Right cardiac atrium (tissue), 5 donors: ENCODE measurements at places on chromosomes 16 and 17.

GRCh38 chr17:63249256-63250004 is 196.7 kb downstream of the CYB561 start:
- DNase-seq, result no peak

- DNase-seq, result no peak
Measured at GRCh38 chr16:74169687-74170376, 126.8 kb upstream of the PSMD7 start.

DNA sequence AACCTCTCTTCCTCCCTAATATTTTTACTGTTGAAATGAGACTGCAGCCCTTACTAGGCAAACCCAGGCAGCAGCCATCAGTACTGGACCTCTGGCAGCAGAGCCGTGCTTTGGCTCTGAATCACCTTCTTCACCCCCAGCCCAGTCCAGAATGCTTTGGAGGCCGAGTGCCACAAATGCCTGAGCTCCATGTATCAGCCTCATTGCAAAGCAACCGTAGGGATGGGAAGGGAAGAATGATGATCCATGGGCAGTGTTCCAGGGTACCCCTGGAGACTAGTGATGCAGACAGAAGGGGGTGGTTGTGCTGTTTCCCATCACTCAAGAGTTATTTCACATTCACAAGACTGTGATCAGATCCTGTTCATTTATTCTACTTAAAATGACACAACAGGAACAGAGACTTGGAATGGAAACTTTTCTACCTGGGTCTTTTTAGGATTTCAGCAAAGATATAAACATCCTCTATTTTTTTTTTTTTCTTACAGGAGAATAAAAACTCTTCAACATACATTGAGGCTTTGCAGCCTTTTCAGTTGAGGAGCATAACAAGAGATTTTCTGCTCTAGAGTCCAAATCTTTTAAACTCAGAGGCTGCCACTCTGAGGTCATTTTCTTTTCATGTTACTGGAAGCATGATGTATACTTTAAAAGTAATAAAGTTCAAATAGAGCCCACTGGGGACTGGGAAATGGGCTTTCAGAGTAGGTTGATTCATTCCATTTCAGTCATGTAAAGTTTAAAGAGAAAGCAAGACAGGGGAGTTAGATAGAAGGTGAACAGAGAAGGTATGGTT is 138.3 kb downstream of the KCNJ2 start:
- DNase-seq, result peak; percentile 27

DNA sequence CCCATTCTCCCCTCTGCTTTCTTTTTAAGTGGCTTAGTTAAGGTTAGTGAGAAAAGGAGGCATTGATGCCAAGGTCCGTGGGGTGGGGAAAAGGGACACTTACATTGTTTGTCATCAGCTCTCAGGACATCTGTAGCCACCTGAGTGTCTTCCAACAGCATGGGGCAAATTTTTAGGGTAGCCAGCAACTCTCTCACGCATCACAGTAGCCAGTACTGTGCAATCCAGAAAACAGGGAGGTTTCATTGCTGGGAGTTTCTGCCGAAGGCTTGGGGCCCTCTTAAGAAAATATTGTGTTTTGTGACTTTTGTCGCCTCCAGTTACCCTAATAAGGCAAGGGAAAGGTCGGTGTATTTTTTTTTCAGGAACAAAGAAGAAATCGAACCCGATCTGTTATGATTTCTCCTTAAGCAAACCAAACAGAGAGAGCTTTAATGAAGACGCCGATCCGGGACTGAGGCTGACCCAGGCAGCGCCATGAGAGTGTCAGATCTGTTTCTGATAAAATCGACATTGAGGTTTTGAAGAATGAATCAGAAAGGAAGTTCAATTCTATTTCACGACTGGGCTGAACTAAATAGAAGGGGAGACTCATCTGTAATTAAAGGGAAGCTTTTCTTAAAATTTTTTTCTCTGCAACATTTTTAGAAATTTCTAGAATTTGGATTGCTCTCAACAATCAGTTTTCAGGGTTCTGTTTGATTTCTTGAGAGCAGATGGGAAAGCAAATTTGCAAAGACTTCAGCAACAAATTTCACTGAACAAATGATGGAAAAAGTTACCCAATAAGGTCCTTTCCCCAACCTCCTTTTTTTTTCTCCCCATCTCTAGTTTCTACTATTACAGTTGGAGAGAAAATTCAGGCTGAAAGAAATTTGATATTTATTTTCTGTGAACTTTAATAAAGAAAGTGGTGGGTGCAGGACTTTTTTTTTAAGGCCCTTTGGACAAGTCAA is 144.7 kb upstream of the IRX3 start:
- DNase-seq, result no peak

GRCh38 chr16:84109598-84110335 is 7.0 kb downstream of the MBTPS1 start:
- no peak for DNase-seq

DNA sequence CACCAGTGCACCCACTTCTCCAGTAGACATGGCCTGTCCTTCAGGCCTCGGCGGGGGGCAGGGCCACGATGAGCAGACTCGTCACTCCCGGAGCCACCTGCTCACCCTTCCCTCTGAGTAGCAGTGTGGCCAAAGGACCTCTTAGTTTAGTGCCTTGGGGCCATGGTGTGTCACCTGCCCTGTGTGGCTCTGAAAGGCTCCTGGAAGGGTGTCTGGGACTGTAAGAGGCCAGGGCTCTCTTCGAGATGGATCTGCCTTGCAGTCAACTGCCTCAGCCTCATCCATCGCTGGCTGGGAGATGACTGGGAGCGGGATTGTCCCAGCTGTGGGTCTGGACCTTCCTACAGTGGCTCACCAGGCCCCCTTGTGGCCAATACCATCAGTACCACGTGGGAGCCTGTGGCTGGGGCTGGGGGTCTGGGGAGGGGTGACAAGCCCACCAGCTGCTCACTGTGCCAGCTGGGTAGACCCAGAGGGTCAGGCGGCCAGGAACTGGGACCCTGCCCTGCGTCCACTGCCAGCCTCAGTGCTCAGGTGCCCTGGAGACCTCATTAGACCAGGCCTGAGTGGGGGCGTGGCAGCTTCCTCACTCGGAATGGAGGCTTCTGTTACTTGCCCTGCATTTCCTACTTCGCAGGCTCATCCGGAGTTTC is 133.4 kb downstream of the OR1D5 start:
- no peak for DNase-seq

- DNase-seq, result no peak
Measured at GRCh38 chr16:2494616-2495015, 19.1 kb upstream of the ATP6V0C start.

- peak; percentile 83 for DNase-seq
Measured at GRCh38 chr16:87201052-87201451, 116.1 kb downstream of the C16orf95 start.

DNA sequence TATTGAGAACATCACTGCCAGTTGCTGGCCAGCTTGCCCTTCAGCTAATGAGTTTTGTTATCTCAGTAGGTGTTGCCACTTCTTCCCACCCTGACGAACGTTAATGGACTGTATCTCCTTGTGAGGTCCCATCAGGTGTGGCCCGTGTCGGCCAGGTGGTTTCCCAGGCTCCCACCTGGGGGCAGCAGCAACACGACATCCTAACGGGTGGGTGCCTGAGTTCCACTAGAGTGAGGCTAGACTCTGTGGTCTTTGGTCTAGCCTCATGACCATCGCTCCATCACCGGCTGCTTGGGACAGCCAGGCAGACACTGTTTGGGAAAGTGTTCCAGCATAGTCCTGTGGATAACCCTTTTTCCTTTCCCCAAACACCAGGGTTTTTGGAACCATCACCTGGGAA is 45.6 kb upstream of the LCMT1 start:
- DNase-seq, result no peak

GRCh38 chr16:48361540-48362144 is 23.6 kb downstream of the SIAH1 start:
- DNase-seq, result no peak

DNA sequence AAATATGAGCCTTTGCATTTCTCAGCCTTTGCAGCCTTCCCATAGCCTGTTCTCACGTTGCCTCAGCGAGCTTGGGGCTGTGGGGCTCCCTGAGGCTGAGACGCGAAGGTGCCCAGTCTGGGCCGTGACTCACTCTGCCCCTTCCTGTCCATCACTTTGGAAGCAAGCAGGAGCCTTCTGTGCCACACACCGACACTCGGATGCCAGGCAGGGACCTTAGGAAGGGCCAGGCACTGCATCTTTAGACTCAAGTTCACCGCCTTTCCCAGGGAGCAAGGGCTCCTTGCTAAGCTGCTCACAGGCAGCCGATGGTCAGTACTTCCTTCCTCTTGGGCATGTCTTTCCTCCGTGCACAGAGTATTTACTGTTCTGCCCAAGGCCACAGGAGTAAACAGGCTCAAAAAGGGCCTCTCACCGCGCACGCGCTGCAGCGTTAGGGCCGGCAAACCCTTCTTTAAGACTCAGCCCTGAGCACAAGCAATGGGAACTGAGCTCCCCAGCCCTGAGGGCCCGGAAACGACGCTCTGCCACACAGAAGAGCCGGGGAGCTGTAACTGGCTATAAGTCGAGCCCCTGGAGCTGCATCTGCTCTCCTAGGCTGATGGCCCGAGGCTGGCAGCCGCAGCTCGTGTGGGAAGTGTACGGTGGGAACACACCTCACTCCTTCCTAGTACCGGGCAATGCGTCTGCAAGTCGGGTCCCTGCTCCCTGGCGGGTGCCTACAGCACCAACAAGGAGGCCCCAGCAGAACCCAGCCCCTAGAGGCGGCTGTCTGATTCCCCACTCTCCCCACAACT is 7.2 kb downstream of the TIMM22 start:
- DNase-seq, result no peak

GRCh38 chr16:51579652-51580360 is 428.7 kb upstream of the SALL1 start:
- DNase-seq, result no peak

- DNase-seq, result no peak
Measured at GRCh38 chr17:64005734-64006167, 7.6 kb downstream of the PRR29 start.

GRCh38 chr17:50687200-50688066 is 20.3 kb downstream of the ANKRD40 start:
- DNase-seq, result no peak

DNA sequence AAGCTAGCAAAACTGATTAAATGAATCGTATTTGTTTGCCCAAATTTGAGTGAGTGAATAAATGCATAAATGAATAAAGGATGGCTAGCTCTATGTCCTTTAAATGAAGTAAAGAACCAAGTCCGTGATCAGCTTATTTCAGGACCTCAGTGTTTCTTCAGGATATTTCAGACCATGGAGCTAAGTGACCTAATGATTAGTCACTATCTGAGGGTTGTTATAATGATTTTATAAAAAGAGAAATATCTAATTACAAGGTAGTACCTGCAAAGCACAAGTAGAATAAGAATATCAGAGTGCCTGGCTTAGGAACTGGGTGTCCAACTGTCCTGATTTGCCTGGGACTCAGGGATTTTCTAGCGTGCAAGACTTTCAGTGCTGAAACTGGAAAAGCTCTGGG is 12.5 kb downstream of the KCNJ2 start:
- DNase-seq, result no peak

DNA sequence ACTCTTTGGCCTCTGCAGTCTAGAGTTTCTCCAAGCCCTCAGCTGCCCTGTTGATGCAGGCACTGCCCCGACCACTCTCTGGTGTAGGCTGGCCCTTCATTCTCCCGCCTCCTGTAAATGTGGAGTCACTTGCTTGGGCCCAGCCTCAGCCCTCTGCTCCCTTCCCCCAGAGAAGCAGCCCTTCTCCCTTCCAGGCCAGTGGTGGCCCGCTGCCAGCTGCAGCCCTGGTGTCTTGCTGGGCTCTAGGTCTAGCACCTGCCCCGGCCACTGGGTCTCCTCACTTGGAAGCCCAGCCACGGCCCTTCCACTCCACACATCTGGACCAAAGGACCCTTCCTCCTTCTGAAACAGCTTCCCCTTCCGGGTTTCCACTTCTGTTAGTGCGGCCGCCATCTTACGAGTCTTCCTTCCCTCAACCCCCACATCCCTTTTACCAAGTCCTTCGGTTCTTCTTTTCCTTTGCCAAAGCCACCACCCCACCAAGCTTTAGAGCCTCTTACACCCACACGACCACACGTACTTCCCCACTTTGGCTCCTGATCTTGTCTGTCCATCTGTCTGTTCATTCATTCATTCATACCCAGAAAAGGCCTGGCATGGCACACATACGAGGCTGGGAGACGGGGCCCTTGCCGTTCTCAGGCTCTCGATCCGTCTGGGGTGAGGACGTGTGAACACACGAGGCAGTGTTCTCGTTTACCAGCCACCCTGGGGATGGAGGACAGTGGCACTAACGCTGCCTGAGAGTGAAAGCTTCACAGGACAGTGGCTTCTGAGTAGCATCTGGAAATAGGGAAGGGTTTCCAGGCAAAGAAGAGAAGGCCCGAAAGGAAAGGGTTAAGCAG is 68.0 kb downstream of the ABR start:
- DNase-seq, result peak; percentile 84

GRCh38 chr17:77864234-77865111 is 94.0 kb upstream of the TNRC6C start:
- no peak for DNase-seq

DNA sequence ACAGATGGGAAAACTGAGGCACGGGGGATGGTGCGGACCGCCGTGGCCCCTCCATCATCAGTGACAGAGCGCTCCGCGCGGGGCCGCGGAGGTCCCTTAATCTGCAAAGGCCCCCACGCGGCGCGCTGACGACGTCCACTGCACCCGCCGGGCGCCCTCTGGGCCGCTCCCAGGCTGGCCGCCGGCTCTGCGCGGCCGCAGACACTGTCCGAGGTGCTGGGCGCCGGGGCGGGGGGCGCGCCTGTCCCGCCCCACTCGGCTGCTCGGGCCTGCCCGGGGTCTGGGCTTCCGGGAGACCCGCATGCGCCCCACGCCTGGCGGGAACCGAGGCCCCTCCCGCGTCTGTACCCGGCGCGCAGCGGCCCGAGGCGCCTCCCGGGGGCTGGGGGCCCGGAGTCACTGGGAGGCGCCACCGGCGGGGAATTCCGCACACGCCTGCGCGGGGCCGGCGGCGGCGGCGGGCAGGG is 550 bp upstream of the RNF213 start:
- DNase-seq, result peak; percentile 83

- no peak for DNase-seq
Measured at GRCh38 chr17:15405058-15405415, 62.4 kb downstream of the CDRT4 start.

GRCh38 chr16:57651344-57652333 is 16.5 kb upstream of the ADGRG3 start:
- DNase-seq, result no peak

GRCh38 chr17:4256952-4257351 is 6.8 kb downstream of the ANKFY1 start:
- DNase-seq, result no peak

- no peak for DNase-seq
Measured at GRCh38 chr17:29358416-29358815, 31.7 kb upstream of the TAOK1 start.

DNA sequence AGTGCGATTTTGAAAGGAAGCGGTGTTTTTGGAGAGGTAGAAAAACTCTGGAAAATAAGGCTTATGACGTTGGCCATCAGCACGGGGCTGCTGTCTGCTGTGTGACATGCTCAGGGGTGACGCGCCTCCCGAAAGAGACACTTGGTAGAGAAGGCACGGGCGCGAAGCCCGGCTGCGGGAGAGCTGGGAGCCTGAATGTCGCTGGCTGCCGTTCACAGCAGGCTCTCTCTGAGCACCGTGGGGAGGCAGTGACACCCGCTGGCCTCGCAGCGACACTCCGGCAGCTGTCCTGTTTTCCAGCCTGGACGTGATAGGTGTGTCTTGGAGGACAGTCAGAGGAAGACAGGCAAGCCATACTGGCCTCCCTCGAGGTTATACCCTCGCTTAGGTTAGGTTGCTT is 759.1 kb upstream of the RBFOX1 start:
- no peak for DNase-seq
